ENCODE measurements at places on chromosomes 11 and 22.

GRCh38 chr22:44575381-44576268 lies 77.6 kb upstream of the RTL6 start:
- peak; percentile 17 for DNase-seq

DNA sequence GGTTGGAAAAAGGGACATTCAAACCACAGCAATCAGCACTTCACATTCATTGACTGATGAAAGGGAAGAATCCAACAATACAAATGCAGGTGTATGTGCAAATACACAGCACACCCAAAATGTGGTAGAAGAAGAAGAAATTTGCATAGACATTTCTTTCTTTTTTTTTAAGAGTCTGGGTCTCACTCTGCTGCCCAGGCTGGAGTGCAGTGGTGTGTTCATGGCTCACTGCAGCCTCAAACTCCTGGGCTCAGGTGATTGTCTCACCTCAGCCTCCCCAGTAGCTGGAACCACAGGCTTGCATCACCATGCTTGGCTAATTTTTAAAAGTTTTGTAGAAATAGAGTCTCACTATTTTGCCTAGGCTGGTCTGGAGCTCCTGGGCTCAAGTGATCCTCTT lies 21.9 kb downstream of the CARS1 start:
- no peak for DNase-seq

- DNase-seq, result no peak
These were observed 344.7 kb downstream of the BUD13 start for GRCh38 chr11:116427903-116428637.

- DNase-seq, result no peak
These were observed 65.1 kb upstream of the USP47 start for GRCh38 chr11:11776714-11777113.

DNA sequence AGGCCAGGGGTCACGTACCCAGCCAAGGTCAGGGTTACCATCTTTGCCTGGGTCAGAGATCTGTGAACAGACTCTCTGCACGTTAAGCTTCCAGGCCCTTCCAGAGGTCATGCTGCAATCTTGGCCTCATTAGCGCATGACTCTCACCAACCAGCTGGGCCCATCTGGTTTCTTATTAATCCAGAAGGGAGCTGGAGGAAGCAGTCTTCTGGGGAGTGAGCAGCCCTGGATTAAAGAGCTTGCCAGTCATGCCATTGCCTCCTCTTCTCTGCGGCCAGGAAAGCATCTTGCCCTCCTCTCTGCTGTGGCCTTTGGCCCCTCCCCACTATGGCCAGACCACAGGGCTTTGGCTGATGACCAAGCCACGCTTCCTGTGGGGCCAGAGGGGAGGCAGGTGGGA lies 57.4 kb downstream of the CHST1 start:
- DNase-seq, result no peak

DNA sequence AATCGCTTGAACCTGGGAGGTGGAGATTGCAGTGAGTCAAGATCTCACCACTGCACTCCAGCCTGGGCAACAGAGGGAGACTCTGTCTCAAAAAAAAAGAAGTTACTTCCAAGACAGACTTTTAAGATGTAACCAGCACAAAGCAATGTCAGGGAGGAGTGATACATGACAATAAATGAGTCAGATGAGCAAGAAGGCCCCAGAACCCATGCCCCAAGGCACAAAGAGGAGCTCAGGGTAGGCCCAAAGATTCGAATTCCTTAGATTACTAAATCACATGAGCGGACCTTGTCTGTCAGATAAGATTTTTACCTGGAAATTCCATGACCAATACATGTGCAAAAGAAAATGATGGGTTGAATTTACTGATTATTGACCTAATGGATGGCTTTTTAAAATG lies 10.5 kb upstream of the JHY start:
- DNase-seq, result no peak

DNA sequence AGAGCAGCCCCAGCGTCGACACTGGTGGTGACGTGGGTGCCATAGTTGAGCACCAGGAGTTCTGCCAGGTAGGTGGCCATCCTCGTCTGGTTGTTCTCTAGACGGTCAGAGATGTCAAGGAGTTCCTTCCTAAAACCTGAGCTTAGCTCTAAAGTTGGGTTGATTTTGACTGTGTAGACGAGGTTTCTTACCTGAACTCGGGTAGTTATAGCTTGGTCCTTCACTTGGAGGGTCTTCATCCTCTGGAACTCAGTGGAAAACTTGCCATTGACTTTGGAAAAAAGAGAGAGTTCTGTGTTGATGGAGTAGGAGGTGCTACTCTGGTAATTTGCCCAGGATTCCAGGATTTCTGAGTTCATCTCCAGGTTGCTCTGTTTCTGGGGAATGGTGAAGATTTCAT lies 505 bp downstream of the MPEG1 start:
- no peak for DNase-seq

DNA sequence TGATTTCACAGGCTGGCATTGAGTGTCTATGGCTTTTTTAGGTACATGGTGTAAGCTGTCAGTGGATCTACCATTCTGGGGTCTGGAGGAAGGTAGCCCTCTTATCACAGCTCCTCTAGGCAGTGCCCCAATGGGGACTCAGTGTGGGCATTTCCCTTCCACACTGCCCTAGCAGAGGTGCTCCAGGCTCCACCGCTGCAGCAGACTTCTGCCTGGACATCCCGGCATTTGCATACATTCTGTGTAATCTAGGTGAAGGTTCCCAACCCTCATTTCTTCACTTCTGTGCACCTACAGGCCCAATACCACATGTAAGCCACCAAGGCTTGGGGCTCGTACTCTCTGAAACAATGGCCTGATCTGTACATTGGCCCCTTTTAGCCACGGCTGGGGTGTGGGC lies 78.3 kb downstream of the RNF169 start:
- DNase-seq, result no peak

DNA sequence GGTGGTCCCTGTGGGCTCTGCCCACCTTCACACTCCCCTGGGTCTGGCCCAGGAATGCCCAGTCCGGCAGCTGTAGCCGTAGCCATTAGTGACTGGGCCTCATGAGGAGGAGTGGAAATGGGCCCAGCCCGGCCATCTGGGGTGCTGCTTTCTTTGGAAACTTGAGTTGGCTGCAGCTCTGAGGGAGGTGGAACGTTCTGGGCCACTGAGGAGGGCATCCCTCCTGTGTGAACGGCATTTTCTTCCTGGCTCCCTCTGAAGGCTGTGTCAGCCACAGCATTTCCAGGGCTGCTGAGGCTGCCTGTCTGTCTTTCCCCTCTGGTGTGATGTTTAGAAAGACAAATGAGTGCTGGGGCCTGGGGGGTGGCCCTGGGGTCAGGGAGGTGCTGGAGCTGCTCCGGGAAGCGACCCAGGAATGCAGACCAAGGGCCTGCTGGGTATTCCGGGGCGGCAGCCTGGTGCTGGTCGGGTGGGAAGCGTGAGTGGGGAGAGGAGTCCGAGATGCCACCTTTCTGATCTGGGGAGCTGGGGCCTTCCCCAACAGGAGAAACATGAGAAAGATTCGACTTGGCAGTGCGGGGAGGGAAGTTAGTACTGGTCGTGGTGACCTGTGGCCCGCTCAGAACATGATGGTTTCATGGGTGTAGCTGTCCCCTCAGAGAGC lies 27.1 kb downstream of the PTDSS2 start:
- DNase-seq, result peak; percentile 56

DNA sequence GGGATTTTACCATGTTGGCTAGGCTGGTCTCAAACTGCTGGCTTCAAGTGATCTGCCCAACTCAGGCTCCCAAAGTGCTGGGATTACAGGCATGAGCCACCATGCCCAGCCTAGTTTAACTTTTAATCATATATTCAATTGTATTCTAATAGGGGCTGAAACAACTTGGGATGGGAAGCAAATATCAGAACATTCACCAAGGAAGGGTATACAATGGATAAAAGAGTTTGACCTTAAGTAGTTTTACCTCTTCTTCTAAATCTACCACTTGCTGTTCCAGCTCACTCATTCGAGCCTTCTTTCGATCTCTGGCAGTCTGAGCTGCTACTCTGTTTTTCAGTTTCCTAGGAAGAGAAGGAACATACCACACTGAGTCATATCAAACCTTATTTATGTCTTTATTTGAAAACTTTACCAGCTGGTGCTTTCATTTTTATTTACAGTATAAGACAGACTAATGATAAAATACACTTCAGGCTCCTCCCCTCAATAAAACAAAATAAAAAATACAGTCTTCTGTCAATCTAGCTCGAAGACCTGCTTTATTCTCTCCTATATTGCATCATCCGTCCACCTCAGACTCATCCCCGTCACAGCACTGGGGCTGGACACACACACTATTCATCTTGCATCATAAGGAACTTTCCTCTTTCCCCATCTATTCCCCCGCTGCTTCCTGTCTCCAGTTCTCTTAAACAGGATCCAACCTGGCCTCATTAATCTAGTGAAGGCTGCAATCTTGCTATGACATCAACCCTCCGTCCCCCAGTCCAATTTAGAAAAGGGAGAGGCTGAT lies 1.4 kb downstream of the XBP1 start:
- DNase-seq, result no peak

DNA sequence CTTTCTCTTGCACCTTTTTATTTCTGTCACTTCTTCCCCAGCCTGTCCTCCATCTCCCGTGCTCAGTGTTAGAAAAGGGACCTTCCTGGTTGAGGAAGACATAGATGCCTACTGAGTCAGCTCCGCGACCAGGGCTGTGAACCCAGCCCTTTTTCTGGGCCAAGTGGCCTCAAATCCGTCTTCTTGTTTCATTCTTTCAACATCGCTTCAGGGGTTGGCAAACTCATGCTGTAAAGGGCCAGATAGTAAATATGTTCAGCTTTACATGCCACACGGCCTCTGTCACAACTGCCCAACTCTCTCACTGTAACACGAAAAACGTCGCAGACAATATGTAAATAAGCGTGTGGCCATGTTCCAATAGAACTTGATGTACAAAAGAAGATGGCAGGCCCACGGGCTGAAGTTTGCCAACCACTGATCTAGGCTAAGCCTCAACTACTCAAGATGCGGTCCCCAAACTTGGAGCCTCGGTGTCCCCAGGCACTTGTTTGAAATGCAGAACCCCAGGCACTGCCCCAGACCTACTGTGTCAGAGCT lies 338.4 kb downstream of the MN1 start:
- no peak for DNase-seq

DNA sequence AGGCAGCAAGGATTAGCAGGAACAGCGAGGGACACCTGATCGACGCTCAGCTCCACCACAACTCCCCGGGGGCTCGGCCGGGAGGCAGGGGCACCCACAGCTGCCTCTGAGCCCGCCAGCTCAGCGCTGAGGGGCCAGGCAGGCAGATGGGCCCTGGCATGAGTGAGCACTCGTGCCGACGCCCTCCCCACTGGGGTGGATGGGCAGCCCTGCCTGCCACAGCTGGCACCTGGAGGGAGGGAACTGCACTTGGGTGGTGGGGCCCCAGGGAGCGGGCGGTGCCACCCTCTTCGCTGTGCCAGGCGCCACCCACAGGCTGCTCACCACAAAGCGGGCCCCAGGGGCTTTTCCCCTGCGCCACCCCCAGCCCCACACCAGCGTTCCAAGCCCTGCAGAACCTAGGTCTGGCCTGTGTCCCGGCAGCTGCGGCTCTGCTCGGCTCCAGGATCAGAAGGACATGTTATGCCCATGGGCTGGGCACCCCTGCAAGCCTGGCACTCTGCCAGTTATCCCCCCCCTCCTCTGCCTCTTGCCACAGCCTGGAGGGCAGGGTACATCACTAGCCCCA lies 28.8 kb downstream of the WNT7B start:
- no peak for DNase-seq

- DNase-seq, result no peak
These were observed 35.0 kb downstream of the MAFF start for GRCh38 chr22:38236786-38237185.

DNA sequence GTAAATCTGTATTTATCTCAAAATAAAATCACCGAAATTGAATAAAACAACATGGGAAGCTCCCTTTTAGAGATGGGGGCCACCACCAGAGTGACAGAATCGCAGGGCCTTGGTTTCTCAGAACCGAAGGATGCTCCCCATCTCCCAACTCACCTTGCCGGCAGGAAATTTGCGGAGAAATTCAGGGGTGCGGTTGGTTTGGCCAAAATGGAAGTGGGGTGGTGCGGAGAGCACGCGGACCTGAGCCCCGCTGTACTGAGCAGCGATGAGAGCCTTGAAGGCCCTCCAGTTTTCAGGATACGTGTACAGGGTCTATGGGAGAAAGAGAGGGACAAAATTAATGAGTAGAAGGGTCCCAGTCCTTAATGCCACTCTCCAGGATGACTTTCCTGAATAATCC lies 1.3 kb downstream of the EEF1G start:
- DNase-seq, result no peak

- no peak for DNase-seq
These were observed 133.5 kb upstream of the ZBED5 start for GRCh38 chr11:10991393-10991792.

DNA sequence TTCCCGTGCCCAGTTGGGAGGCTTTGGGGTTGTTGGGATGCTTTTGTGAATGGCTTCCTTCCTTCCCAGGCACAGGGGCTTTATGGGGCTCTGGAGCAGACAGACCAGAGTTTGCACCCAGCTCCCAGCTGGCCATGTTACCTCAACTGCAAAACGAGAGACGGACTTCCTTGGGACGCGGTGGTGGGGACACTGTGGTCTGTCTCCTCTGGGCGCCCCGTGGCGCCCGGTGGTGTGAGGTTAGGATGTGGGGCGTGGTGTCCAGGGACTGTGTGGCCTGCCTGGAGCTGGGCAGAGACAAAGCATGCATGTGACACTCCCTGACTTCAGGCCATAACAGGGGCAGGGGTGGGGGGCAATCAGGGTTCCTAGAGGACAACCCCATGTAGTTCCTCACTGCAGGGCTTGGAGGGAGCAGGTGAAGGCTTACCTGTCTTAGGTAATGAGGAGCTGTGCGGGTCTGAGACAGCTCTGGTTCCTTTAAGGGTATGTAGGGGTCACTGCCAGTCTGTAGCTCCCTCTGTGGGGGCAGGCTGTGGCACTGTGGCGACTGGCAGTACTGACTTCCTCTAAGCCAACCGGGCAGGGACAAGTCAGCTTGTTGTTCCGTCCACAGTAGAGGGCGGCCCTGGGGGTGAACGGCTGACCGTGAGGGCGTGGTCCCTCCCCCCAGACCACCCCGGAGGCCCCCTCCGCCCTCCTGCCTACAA lies 14.4 kb downstream of the KCNQ1 start:
- DNase-seq, result peak; percentile 44

GRCh38 chr22:48102581-48102980 lies 1340.1 kb downstream of the TBC1D22A start:
- DNase-seq, result no peak

- DNase-seq, result peak; percentile 68
These were observed 3.3 kb downstream of the CD248 start for GRCh38 chr11:66313321-66314185.

GRCh38 chr22:23216461-23217170 lies 36.3 kb downstream of the BCR start:
- DNase-seq, result no peak

- no peak for DNase-seq
These were observed 9.5 kb upstream of the DGKZ start for GRCh38 chr11:46337626-46338345.

GRCh38 chr11:130831976-130832375 lies 84.3 kb downstream of the SNX19 start:
- DNase-seq, result no peak

- no peak for DNase-seq
These were observed 367.0 kb upstream of the CADM1 start for GRCh38 chr11:115871161-115871760.

- DNase-seq, result no peak
These were observed 58.4 kb upstream of the ZC3H12C start for GRCh38 chr11:110034806-110035205.

DNA sequence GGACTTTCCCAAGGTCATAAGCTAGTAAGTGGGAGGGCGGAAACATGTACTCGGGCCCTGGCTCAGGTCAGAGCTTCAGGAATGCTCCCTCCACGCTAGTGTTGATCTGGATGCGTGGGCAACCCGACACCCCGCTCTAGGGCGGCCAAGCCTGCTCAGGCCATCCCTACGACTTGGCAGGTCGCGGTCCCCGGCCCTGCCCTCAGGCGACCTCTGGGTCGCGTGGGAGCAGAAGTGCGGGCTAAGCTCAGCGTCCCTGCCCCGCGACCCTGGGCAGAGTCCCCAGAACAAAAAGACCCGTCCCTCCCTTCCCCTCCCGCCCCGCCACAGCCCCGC lies 781 bp upstream of the TEF start:
- DNase-seq, result no peak
